ENCODE measurements at places on chromosomes 12 and 14. TPM values are rescaled to one million over a fixed set of nuclear protein-coding genes. Genes with fewer than 3 reads are reported as not detected.

DNA sequence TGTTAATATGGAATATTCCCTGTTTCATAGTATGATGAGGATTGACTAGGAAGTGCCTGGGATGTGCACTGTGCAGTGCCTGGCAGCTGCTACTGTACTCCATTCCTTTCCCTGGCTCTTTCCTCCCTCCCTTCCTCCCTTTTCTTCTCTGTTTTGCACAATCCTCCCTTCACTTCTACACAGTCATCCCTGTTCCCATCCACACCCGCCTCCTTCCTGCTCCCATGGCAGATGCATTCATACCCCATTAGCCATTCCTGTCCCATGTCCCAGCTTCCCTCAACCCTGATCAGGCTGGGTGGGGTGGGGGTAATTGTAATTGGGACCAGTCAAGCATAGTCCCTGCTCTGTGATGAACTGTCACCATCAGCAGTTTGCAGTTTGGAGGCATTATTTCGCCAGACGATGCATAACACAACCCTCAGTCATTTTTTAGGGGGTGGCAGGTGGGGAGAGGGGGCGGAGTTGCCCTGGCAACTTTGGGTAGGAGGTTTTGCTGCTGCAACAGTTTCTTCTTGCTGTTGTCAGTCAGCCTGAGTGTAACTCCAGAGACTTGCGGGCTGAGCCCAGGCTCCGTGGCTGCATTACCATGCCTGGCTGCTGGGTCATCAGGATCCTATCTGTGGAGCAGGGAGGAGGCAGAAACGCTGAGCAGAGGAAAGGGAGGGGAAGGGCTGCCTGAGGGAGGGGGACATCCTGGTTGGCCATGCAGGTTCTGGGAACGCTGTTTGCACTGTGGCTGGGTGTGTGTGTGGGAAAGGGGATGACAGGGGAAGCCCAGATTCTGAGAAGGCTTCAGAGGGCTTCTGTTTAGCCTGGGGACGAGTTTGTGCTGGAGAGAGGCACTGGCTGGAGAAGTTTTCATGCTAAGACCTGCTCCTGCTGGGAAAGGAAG, 4.1 kb upstream of the KRT84 start:
- DNase-seq: no peak

- no peak for DNase-seq
Measured at GRCh38 chr14:52352569-52352968, 38.5 kb downstream of the PTGER2 start.

GRCh38 chr14:66624336-66624937, 116.5 kb downstream of the GPHN start:
- DNase-seq: peak; percentile 53

GRCh38 chr12:82326905-82327503, 31.2 kb downstream of the CCDC59 start:
- DNase-seq: peak; percentile 6

The PPTC7 gene
- 3.0 TPM for total RNA-seq

The SLC17A8 gene
- not detected for total RNA-seq

GRCh38 chr12:57150400-57151000, 3.1 kb upstream of the LRP1-AS start:
- DNase-seq: no peak
